ENCODE measurements at places on chromosomes 2 and 18.

GRCh38 chr2:209008636-209009287 lies 415.1 kb upstream of the MAP2 start:
- no peak for ATAC-seq

DNA sequence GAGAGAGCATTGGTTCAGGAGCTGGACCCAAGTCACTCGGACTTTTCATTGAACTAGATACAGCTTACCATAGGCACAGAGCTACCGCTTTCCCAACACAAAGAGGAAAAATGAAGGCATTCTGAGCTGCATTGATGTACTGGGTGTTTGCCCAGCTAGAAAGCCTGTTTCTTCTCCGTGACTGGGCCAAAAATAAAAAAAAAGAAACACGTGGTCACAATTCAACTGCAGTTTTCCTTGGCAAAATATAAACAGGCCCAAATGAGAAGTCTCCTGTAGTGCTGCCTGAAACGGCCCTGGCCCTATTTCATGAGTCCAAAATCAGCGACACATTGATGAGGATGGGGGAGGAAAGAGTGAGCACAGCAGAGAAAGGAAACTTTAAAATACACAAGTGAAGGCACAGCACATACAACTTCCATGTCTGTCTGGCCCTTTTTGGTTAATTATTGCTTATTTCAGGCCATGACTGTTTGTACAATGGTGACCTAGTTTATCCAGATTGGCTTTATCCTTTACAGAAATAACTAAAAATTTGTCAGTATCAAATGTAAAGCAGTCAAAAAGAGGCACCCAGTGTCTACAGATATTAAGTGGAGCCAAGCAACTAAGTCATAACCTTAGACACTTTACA lies 179.7 kb downstream of the ICOS start:
- no peak for ATAC-seq

DNA sequence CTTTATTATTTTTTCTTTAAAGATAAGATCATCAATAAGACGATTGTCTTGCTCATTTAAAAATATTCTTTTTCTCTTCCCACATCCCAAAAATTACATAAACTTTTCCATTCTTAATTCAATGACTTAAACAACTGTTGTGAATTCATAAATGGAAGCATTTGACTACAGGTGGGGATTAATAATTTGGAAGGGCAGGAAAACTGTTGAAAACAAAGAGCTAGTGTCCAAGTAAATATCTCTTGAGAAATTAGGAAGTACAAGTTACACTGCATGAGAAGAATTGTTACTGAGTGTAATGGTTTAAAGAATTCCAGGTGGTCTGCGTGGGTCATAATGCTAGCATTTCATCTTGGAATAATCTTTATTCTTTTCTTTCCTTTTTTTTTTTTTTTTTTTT lies 634.8 kb upstream of the ZEB2 start:
- ATAC-seq = no peak

DNA sequence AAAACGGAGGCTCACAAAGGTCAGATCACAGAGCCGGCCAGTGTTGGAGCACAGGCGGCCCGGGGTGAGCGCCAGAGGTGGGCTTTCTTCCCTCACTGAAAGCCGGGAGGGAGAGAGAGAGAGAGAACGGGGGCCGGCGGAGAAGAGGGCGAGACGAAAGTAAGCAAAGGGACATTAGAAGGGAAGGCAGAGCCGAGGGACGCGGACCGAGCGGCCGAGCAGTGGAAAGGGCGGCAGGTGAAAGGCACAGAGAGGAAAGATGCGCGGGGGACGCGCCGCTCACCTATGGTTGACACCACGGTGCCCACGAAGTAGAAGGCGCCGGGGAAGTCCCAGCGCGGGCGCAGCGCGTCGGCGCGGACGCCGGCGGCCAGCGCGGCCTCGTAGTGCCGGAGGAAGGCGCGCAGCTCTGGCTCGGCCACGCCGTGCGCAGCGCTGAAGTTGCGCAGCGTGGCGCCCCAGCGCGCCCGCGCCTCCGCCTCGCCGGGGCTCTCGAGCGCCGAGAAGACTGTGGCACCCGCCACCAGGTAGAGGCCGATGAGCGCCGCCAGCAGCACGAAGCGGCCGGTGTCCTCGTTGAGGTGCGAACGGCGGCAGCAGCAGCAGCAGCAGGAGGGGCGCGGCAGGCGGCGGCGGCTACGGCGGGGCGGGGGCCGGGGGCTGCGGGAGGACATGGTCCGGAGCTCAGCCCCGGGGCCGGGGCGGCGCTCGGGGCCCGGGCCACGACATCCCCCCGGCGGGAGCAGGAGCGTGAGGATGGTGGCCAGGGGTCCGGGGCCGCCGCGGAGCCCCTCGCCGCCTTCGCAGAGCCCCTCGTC lies 166.9 kb downstream of the MSH2 start:
- no peak for ATAC-seq

- no peak for ATAC-seq
Measured at GRCh38 chr18:37443325-37444055, 122.1 kb downstream of the CELF4 start.

GRCh38 chr2:11104794-11105660 lies 50.2 kb upstream of the SLC66A3 start:
- peak; percentile 51 for ATAC-seq

DNA sequence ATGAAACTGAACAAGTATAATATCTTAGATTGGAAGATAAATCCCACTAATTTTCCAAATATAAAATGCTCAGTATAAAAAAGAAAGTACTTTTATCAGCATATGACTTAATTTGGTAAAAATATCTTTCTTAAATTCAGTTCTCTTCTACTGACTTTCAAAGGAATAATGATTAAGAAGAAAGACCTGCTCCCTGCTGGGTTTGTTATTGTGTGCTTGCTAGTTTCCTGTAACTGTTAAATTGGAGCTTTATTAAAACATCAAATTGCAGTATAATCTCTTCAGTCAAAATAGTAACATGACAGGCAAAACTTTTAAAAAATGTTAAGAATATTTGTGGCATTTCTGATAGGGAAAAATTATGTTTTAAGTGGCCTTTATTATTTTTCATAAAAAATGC lies 1317.4 kb upstream of the CDH2 start:
- no peak for ATAC-seq

DNA sequence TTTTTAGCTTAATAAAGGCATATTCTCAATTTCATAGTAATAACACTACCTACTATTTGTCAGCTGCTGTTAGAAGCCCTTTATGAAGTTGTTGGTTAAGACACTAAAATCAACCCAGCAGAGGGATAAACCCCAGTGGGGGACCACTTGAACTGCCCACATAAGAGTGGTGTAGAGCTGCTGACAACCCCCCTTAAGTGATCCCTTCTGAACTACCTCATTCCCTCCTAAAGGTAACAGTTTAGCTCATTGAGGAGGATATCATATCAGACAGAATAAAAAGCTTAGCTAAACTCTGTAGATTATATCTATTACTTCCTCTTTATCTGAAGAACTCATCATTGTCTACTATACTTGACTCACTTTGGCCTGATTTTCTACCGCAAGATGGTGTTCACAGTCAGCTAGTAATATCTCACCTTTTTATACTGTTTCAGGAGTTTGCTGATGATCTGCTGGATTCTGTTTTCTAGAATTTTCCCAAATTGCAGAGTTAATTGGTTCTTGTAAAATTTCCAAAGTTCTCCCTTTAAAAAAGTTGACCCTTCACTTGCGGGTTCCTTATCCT lies 16.2 kb downstream of the GALM start:
- no peak for ATAC-seq

- no peak for ATAC-seq
Measured at GRCh38 chr2:217398860-217399259, 539.0 kb upstream of the TNP1 start.

DNA sequence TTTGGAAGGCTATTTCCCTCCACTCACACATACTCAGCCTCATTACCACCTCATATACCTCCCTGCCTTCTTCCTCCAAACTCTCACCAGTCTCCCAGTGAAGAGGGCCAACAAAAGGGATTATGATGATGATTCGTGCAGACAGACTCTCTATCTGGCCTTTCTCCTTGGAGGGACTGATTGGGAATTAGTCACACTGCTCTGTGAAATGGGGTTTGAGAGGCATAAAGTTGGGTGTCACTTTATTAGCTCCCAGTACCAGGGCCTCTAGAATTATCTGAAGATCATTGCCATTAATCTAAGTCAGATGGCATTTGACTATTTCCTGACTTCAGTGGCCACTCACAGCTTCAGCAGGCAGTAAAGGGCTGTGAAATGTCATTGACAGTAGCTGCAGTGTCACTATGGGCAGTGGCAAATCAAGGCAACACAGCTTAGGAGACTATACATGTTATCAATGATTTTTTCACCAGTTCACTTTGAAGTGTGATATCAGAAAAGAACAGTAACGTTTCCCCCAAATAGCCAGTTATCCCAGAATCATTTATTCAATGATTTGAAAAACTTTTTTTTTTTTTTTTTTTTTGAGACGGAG lies 17.4 kb downstream of the CNRIP1 start:
- ATAC-seq = no peak

GRCh38 chr2:23453836-23454460 lies 69.0 kb downstream of the KLHL29 start:
- ATAC-seq = no peak

GRCh38 chr18:27411911-27412310 lies 226.8 kb upstream of the CHST9 start:
- no peak for ATAC-seq

DNA sequence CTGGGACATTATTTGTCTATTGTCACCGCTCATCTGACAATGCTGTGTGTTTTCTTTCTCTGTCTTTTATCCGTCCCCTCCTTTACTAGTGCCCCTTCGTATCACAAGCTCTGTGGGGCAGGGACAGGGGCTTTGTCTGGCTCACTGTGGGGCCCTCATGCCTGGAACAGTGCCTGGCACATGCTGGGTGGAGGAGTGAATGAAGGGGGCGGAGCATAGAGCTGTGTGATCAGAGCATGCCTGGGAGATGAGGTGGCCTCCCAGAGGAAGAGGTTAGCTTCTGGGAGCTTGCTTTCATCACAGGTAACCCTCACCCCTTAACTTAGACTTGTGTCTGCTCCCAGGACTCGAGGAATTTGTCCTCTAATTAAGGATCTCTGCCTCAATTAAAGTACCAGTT lies 16.4 kb downstream of the MTCL1 start:
- no peak for ATAC-seq

DNA sequence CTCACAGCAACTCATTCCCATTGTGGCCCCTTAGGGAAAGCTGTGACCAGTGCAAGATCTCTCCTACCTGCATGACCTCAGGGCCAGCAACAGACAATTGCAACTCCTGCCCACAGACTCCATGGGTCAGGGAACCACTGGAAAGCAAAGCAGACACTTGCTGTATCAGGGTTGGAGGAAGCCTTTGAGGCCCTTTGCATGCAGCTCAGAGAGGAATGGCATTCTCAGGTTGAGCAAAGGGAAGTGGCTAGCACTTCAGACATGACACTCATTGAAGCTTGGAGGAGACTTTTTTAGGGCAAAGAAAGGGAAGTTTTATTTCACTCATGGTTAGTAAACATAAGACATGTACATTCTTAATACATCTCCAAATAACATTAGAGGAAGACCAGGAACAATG lies 22.1 kb downstream of the IL1F10 start:
- peak; percentile 74 for ATAC-seq

- ATAC-seq = no peak
Measured at GRCh38 chr2:148920559-148920958, 45.5 kb downstream of the KIF5C start.

GRCh38 chr2:189024901-189025618 lies 50.9 kb downstream of the COL3A1 start:
- ATAC-seq = no peak

GRCh38 chr18:24727685-24728084 lies 267.2 kb downstream of the HRH4 start:
- ATAC-seq = no peak

DNA sequence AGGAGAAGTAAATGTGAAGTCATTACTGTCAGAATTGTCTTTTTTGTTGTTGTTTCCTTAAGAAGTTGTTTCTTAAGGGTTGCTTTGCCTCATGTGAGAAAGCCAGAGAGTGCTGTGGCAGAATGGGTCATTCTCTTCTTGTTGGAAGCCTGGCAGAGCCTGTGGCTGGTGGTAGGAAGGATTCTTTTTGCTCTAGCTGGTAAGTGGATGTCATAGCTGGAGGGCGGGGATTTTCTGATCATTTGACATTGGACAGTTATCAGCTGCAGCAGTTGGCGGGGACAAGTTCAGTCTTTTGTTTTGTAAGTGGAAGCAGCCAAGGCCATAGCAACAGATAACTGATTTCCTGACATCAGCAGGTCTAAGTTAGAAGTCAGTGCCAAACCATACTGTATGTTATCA lies 5.5 kb upstream of the RMDN2 start:
- ATAC-seq = no peak

DNA sequence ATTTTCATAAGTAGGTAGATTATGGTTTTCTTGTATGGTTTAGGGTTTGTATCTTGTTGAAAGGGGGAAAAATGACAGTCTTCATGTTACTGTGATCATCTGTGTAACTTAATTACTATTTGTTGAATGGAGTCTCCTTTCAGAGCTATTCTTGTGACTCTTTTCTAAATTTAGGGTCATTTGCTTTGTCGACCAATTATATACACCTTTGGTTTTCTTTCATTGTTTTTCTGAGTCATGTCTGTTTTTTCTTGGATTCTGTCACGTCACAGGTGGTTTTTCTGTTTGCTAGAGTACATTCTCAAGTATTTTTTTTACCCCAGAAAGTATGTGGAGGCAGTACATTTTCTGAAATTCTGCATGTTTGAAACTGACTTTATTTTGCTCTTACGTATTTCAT lies 43.8 kb upstream of the DYSF start:
- no peak for ATAC-seq

GRCh38 chr2:9781252-9781651 lies 62.0 kb upstream of the TAF1B start:
- no peak for ATAC-seq

DNA sequence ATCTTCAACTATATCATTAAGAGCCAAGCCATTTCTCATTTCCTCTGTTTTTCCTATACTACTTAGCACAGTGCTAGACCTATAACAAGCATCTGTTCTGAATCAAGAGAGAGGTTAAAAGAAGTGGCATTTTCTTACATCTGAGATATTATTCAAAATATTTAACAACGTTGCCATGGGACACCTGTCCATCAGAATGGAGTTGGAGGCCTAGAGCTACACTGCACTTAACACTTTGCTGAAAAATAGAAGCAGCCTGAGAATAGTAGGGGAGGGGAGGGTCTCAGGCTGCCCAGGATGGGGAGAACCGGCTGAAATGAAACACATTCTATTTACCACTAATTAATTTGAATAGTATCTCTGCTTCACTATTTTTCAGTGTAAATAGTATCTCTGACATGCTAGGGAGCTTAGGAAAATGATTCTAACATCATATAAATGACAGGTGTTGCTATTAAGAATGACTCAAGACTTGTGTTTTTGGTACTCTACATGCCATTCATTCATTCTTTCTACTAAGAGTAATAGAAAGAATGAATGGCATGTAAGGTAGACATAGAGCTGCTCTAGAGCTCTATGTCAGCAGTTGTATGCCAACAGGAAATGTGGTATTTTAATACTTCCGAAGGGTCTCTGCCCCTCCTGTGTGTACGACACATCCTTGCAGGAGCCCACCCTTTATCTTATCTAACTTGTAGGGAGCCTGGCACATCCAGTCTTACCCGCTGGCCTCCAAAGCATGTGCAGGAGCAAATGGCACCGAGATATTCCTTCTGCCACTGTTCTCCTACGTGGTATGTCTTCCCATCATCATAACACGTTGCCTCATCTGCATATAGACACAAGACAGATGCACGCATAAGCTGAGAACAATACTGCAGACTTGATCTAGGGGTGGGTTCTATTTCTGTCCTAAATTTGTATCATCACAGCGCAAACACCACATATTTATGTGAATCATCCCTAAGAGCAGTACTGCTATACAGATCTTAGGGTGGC lies 52.6 kb downstream of the ATIC start:
- no peak for ATAC-seq

GRCh38 chr2:216739035-216739434 lies 43.7 kb upstream of the IGFBP5 start:
- no peak for ATAC-seq

- ATAC-seq = no peak
Measured at GRCh38 chr2:142871396-142871795, 6.1 kb upstream of the KYNU start.

Data from stimulated activated memory B cell treated with anti-CD40 and anti-IgM and Interleukin-4, amounts not matched to agents 10 μg/mL and 1 μg/mL and 100 μg/mL, for 72 hours (primary cell).